HS-27A (cell line): ENCODE measurements at places on chromosomes 5 and 9.
A peak's percentile ranks its signal among the peaks of the same experiment; 100 is the strongest.

DNA sequence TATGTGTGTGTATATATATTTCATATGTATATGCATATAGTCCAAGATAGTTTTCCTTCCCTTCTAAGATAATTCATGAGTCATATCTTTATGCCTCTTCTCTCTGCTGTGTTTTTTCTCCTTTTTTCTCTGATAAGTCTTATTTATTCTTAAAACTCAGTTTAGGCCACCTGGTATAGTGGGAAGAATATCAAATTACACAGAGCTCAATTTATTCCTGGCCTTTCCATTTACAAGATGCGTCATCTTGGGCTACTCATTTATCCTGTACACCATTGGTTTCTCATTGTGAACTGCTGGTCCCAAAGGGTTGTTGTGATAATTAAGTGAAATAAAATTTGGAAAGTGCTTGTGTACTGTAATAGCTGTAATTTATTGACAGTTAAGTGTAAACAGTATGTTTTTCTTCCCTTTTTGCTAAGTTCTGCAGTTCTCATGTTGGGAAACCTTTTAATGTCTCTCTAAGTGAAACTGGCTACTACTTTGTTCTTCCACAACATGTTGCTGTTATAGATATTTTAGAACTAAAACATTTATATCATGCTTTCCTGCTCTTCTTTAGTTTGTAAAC lies 19.4 kb downstream of the CCDC171 start:
- DNase-seq, result no peak

DNA sequence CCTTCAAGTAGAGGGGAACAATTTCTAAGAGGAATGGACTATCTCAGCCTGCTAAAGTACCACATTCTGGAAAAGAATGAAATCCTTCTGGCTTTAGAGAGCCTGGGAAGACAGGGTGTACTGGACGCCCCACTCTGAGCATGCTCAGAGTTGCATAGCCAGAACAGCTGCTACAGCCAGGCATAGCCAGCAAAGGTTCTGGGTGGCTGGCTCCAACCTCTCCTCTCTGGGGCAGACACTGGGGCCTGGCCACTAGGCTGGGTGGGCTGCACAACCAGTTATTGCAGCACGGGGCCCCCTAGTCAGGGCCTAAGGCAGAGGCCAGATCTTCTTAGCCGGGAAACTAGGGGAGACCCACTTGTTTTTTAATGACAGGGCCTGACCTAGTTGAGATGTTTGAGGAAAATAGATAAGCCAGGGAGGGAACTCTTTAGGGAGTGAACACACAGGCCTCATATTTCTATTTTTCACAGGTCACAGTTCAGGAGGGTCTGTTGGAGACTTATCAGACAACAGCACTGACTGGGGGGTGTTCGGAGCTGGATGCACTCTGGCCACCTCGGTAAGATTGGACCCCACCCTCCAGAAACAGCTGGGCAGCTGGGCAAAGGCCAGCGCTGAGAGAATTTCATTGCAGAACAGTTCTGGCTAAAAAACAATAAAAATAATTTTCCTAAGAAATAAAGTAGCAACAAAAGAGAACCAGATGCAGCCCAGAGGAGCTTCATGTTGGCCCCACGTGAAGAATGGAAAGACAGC lies 142.9 kb downstream of the LPAR1 start:
- no peak for DNase-seq

- peak; percentile 11 for DNase-seq
Observed at GRCh38 chr5:138542180-138542955, 668 bp downstream of the ETF1 start.

DNA sequence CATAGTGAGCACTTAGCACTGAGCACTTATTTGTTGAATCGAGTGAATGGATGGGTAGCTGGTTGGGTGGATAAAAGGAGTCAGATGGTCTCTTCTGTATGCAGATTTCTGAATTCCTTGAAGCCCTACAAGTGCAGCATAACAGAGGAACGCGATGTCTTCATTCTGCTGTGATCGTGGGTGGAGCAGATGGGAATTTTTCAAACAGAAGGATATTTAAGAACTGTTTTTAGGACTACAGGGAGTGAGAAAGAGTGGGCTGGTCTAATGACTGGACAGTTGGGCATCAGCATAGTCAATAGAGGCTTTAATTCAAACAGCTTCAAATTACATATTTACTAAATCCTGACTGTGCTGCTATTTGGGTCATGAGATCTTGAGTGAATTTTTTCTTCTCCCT lies 253.2 kb downstream of the CEMIP2 start:
- DNase-seq, result no peak

DNA sequence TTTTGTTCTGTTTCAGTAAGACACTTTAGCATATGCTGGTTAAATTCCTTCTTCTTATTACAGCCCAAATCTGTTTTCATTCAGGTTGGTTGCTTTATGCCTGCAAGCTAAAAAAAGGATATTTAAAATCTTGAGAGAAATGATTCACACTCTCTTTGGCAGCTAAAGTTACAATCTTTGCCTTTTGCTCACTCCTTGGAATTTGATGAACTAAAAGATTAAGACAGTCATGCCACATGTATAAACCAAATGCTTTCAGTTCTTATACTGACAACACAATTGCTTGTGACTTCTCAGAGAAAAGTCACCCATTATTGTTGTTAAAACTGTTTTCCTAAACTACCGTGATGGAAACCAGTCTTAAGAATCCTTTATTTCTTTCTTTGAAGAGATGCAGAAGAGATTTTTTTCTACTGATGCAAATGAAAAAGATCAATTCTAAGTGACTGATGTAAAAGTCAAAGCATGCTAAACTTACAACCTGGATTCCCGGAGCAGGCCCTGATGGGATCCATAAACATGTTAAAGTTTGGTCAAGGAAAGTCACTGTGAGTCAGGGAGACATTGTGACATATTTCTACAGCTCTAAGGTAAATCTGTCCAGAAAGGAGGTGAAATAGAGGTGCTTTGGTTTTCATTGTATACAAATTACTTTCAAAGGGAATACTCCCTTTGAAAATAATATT lies 144.2 kb upstream of the CDH10 start:
- DNase-seq, result no peak

DNA sequence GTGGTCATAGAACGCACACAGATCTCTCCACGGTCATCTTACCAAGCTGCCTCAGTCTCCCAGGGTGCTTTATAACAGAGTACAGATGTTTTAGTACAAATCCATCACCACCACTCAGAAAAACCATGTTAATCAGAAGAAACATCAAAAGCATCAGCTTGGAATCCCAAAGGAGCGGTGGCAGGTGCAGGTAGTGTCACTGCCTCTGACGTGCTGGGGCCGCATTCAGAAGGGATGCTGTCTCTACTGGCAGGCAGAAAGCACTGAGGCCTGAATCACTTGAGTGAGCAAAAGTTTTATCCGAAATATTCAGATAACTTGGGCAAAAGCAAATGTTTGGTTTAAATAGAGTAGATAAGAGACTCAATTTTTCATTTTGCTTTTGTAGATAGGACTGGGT lies 448.4 kb upstream of the ZNF608 start:
- DNase-seq, result no peak

- peak; percentile 86 for DNase-seq
Observed at GRCh38 chr5:40223884-40224402, 455.8 kb upstream of the PTGER4 start.

DNA sequence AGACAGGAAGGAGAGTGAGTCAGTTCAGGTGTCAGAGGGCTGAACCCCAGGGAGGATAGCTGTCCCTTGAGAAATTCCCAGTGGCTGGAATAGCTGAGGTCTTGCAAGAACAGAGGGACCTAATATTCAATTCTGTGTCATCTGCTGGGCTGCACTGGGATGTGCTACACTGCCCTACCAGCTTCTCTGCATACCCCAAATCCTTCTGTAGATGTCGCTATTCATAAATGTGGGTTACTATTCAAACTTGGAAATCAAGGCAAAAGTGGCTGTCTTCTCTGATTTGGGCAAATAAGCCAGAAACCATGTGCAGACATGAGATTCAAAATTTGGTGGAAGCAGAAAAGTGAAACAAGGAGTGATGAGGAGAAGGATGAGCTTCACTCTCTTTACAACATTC lies 16.3 kb downstream of the TNFSF8 start:
- DNase-seq, result no peak

- no peak for DNase-seq
Observed at GRCh38 chr5:135173662-135174290, 139.7 kb upstream of the PITX1 start.
